Substantia nigra (tissue), 51 donors: ENCODE measurements at places on chromosomes 5 and 9.

- DNase-seq: no peak
Measured at GRCh38 chr5:154486427-154486866, 8.4 kb upstream of the HAND1 start.

DNA sequence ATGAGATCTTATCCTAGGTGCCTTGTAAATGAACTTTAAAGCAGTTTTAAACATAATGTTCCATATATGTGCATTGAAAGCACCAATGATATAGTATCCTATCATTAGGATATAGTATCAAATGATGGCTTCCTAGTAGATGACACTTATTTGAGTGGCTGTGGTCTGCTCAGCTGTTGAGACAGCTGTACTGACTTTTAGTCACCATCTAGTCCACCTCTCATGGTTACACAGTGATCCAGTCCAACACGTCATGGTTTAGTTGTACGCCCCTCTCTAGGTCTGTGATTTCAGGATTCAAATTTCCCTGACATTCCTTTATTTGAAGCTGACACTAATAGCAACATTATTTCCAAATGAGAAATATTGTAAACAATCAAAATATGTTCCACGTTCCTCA is 127.3 kb upstream of the TUT7 start:
- DNase-seq: no peak

DNA sequence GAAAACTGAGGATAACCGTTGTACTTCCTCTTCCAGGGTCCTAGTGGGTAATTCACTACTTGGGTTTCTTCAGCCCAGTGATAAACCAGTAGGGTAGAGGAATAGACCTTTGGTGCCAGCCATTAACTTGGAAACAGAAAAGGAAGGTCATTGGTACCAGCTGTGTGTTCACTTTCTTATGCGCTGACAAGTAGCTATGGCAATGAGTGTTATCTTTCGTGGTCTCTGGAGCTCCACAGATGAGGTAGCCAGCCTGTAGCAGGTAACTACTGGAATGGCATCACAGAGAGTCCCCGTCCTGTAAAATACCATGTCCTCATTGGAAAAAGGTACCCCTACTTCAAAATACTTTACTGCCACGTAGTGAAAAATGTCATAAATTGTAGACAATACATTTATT is 2.3 kb downstream of the UHRF2 start:
- no peak for DNase-seq

GRCh38 chr5:119345861-119346260 is 10.0 kb upstream of the TNFAIP8 start:
- DNase-seq: no peak

GRCh38 chr5:178186427-178186826 is 744 bp downstream of the GMCL2 start:
- no peak for DNase-seq

DNA sequence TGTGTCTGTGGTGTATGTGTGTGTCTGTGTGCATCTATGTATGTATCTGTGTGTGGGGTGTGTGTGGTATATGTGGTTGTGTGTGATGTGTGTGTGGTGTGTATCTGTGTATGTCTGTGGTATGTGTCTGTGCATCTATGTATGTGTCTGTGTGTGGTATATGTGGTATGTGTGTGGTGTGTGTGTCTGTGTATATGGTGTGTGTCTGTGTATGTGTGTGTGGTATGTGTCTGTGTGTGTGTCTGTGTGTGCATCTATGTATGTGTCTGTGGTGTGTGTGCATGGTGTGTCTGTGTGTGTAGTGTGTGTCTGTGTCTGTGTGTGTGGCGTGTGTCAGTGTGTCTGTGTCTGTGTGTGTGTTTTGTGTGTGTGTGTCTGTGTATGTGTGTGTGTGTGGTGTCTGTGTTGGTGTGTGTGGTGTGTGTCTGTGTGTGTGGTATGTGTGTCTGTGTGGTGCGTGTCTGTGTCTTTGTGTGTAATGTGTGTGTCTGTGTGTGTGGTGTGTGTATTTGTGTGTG is 121.9 kb upstream of the MVB12B start:
- DNase-seq: no peak

- DNase-seq: no peak
Measured at GRCh38 chr5:52774005-52774410, 13.7 kb upstream of the ITGA1 start.

DNA sequence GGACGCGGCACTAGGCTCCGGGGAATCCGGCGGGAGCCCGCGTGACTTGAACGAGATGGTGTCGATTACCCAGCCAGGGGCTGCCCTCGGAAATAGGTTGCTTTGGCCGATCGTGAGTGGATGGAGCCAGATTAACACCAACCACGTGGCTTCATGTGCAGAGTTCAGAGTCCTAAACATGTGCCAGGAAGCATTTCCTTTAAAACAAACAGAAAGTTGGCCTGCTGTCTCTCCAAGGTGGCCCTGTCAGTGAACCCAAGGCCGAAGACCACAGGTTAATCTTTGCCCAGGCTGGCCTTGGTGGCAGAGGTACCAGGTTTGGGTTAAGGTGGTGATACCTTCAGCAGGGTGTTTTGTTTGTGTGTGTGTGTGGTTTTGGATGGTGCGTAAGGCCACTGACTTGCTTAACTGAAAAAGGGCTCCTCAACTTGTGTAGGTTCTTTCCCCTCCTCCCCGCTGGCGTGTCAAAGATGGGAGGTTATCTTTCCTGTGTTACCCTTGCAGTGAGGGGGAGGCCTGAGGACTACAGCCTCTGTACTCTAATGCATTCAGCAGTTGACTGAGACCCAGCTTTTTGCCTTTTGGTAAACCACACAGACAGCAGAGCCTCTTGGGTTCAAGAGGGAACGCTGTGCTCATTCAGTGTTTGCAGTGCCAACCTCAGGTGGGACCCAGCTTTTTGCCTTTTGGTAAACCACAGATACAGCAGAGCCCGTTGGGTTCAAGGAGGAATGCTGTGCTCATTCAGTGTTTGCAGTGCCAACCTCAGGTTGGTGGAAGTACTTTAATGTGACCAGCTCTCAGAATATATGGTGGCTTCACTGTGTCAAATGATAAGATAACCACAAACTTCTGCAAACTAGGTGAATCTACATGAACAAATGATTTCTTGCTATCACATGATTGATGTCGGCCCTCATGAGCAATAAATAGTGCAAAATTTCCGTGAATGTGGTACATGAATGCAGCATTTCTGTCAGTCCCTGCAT is 1.4 kb downstream of the IQGAP2 start:
- DNase-seq: no peak

DNA sequence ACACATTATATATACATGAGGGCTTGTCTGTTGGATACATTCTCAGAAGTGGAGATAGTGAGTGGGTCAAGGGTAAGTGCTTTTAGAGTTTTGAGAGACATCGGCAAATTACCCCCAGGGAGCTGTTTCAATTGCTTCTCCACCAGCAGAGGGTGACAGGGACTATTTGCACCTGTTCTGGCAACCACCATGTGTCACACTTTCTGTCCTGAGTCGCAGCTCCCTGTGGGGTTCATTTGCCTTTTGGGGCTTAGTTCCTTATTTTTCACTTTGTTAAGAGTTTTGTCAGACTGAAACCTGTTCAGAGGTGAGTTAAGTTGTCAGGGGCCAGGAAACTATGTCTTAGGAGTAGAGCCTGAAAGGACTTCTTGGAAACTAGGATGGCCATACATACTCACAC is 20.1 kb upstream of the SLC36A1 start:
- no peak for DNase-seq

DNA sequence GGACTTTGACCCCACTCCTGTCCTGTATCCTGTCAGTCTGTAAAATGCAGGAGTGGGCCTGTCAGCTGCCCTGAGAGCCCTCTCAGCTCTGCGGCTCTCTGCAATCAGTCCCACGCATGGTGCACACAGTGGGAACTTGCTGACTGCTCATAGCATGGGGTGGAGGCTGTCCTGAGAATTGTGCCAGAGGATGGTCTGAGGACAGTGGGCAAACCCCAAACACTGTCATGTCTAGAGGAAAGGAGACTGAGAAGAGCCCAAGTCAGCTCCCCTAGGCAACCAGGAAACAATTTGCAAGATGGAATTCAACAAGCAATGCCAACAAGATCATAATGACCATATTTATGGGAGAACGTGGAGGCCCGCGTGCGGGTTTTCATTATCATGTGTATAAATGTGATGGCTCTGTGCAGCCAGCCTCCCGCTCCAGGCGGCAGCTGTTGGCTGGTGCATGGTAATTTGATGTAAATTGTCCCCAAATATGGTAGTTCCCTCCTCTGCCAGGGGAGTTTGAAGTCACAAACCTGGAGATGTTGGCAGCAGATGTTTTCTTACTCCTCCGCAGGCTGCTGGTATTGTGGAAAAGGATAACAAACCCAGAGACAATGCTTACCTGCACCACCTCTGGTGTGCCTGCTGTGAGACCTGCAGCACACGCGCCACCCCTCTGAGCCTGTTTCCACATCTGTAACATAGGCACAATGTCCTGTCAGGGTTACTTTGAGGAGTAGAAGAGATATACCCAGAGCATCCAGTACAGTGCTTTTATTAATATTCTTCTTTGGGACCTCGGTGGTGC is 39.8 kb upstream of the ALDH1B1 start:
- no peak for DNase-seq

- no peak for DNase-seq
Measured at GRCh38 chr5:66560371-66560770, 35.8 kb upstream of the MAST4 start.

- DNase-seq: no peak
Measured at GRCh38 chr5:41598011-41598410, 87.6 kb upstream of the PLCXD3 start.

- no peak for DNase-seq
Measured at GRCh38 chr9:4382722-4383317, 83.0 kb upstream of the GLIS3 start.

- no peak for DNase-seq
Measured at GRCh38 chr9:25255216-25255615, 423.0 kb downstream of the TUSC1 start.

DNA sequence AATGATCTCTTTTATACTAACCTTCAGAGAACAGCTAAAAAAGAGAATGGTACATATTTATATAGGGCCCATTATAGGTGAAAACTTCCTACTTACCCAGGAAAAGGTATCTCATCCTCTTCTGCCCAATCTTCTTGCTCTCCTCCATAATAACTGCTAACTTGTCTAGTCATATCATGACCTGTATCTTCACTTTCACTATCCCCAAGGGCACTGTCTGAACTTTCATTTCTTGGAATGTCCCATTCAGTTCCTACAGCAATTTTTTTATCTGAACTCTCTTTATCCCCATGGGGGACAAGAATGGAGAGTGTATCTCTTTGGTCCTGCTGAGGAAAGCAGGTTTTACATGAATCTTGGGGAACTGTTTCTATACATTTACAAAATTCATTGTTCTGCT is 36.4 kb upstream of the RAPGEF6 start:
- no peak for DNase-seq

DNA sequence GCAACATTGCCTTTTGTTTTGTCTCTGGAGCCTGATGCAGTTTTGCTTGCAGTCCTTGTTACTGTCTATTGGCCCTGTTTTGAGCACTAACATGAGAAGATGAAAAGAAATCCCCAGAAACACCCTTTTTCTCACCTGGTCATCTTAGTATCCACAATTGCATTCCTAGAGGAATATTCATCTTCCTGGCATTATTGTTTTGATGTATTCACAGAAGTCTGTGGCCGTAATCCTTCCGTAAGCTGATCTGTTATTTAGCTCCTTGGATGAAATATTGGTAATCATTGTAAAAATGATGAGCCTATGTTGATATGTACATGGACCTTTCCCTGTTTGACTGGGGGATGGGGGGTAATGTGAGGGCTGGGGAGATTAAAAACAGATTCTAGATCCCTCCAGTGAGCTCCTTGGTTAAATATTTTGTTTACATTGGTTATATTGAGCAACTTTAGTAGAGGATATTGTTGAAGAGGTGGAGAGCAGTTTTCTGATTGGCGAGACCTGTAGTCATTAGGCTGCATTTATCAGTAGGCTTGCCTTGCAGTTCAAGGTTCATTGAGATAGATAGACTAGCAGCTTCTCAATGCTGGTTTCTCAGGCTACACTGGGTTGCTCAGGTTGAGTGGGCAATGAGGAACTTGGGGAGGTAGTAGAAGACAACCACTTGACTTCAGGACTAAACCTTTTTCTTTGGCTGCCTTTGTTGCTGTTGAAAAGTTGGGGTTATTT is 117.5 kb downstream of the MACIR start:
- DNase-seq: no peak

- DNase-seq: no peak
Measured at GRCh38 chr5:4758996-4759395, 381.1 kb upstream of the ADAMTS16 start.

DNA sequence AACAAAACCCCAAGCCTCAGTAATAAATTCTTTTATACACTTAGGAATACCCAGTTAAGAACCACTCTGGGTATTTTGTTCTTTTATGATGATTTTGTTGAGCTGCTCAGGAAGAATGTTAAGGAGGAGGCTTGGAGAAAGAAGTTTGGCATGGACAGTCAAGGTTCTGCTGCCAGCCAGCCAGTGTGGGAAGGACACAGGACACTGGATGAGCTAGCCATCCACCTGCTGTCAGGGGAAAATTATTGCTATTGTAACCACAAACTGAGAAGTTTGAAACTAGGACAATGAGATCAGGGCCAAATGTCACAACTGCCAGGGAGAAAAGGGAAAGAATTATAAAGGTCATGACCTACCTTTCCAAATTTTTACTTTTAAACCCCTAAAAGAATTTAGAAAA is 25.9 kb upstream of the ADAMTSL1 start:
- no peak for DNase-seq

DNA sequence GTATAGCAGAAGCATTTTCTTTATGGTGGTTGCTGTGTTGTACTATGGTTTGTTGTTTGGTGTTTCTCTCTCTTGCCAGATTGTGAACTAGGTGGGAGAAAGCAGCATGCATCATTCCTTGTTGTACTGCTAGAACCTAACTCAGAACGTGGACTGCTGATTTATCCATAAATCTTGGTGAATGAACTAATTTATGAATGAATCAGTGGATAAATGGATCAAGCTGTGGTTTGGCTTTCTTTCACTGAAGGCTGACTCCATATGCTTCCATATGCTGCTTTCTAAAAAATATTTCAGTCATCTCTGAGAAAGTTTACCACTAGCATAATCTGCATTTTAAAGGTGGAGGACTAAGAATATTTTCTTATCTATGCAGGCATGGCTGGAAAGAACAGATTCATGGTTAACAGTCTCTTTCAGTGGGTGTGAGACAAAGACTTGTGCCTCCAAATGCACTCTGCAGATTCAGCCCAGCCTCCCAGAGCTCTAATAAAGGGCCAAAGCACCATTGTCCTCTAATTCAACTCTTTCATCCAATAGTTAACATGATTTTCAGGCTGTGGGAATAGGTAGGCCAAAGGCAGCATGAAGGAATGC is 237.7 kb downstream of the SH3GL2 start:
- no peak for DNase-seq
